GF-D8 (cell line): ENCODE measurements at places on chromosomes 3 and 15.

GRCh38 chr3:62051506-62051905 lies 321.8 kb downstream of the FEZF2 start:
- DNase-seq: no peak

- DNase-seq: no peak
Observed at GRCh38 chr3:125513490-125514115, 6.4 kb downstream of the SNX4 start.

- DNase-seq: peak; percentile 29
Observed at GRCh38 chr15:41490355-41490754, 3.3 kb upstream of the ITPKA start.

GRCh38 chr3:139263798-139264197 lies 80.0 kb upstream of the MRPS22 start:
- no peak for DNase-seq

GRCh38 chr3:177904621-177905020 lies 631.6 kb upstream of the KCNMB2 start:
- no peak for DNase-seq

DNA sequence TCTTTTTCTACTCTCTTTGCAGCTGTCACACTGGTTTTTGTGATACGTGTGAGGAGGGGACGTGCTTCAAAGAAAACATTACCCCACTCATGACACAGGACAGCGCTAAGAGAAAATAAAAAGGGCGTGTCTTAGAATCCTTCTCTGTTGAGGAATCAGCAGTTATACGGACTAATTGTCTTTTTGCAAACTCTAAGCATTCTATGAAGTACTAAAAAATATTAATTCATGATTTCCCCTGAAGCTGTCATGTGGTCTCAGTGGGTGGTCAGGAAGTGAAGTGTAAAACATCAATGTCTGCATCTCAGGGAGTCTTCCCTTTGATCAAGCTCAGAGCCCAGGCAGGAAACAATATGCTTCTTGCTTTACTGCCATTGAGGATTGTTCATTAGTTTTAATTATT lies 117.5 kb upstream of the CRBN start:
- no peak for DNase-seq

DNA sequence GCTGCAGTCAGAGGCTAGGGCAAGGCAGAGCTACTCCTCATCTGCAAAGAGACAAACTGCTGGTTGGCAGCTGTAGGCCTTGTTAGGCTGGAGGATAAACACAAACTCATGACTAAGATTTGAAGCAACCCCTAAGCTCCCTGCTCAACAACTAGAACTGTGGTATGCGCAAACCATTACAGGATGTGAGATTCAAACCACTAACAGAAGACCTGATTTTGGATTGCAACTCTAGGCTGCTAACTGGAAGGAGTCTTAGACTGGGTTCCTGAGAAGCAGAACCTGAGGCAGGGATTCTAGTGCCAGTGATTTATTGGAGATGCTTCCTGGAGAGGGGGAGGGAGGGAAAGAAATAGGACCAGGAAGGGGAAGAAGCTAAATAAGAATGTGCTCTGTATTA lies 22.5 kb downstream of the CCR4 start:
- DNase-seq: no peak

DNA sequence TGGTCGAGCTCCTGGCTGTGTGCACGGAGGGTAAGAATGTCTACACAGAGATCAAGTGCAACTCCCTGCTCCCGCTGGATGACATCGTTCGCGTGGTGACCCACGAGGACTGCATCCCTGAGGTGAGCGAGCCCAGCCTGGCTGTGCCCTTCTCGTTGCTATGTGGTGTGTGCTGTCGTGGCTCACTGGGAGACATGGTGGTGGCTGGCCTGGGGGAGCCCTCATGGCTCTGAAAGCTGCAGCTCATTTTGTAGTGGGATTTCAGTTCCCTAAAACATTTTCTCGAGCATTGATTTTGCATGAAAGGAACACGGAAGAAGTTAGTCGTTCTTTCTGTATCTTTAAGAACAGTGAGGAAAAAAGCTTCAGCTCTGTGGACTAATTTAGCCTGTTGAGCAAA lies 200.5 kb downstream of the ITPR1 start:
- no peak for DNase-seq

- DNase-seq: no peak
Observed at GRCh38 chr3:114863848-114864247, 283.2 kb downstream of the ZBTB20 start.

- no peak for DNase-seq
Observed at GRCh38 chr3:66383998-66384745, 116.7 kb downstream of the LRIG1 start.

DNA sequence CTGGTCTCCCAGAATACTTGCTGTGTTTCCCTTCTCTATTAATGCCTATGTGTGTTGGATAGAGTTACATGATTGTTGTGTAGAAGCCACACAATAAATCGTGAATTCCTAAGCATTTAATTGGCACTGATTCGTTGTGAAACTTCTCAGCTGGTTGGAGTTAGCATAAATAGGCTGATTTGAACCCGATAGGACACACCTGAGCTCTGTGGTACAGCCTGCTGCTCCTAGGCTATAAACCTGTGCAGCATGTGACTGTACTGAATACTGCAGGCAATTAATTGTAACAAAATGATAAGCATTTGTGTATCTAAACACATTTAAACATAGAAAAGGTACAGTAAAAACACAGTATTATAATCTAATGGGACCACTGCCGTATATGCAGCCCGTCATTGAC lies 4.9 kb downstream of the ACAD11 start:
- no peak for DNase-seq

DNA sequence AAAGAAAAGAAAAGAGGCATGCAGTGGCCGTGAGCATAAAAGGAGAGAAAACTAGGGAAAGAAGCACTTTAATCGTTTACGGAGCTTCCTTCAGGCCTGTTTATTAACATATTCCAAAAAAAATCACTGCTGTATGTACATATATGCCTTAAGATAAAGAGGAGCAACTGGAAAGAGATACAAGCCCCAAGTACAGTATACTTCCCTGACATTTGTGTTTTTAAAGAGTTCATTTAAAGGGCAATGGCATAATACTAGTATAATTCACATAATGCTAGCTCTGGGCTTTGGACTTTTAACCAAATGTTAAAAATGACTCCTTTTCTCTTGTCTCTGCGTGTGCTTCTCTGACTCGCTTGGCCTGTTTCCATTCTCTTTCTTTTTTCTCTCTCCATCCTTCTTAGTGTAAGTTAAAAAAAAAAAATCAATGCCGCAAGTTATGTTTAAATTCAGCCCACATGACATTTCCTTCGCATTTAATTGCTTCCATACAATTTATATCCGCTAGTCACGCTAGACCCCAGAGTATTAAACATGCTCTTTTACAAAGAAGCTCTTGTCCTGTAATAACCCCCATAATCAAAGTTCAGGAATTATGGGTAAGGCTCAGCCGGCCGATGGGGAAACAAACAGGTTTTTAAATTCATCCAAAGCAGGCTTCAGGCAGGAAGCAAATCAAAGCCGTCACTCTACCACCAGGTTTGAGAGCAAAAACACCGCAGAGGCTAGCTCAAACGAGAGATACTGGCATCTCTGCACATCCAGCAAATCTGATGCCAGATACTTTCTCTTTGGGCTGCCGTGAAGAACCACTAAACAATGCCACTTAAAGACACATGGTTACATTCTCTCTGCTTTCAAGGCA lies 19.4 kb downstream of the WWTR1 start:
- no peak for DNase-seq

DNA sequence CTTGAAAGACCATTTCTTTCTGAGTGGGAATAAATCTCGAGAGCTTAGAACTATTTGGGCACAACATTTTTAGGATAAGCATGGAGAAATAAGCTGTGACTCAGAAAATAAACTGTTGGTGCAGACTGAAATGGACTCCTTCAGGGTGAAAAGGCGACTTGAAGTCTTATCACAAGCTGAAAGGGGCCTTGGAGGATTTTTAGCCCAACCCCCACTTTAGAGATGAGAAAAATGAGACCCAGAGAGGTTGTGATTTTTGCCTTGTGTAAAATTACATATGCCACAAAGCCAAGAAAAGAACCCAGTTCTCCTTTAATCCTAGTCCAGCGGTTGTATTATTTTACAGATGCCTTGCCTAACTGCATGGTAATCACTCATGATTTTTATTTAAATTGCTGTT lies 1.5 kb downstream of the ATP1B3 start:
- DNase-seq: no peak

DNA sequence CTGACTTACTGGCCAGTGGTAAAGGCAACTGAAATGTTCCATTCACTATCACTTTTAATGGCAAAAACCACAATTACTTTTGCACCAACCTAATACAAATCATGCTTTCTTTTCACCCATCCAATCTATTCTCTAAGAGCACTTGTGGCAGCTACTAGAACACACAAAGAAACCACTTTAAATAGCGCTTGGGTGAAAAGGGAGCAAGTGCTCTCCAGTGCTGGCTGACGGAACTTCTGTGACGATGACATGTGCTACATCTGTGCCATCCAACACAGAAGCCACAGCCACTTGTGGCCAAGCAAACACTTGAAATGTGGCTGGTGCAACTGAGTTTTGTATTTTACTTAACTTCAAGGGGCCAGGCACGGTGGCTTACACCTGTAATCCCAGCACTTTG lies 18.9 kb downstream of the SH3BP5 start:
- DNase-seq: no peak

GRCh38 chr15:75185271-75186029 lies 16.2 kb upstream of the C15orf39 start:
- no peak for DNase-seq

GRCh38 chr3:192834428-192834827 lies 83.2 kb downstream of the MB21D2 start:
- DNase-seq: no peak

GRCh38 chr3:16385151-16385550 lies 120.1 kb downstream of the OXNAD1 start:
- no peak for DNase-seq

- DNase-seq: peak; percentile 35
Observed at GRCh38 chr15:73972984-73973682, 19.0 kb downstream of the STOML1 start.

GRCh38 chr3:63034101-63034500 lies 158.9 kb upstream of the CADPS start:
- no peak for DNase-seq

GRCh38 chr3:29412110-29412509 lies 131.2 kb downstream of the RBMS3 start:
- no peak for DNase-seq

DNA sequence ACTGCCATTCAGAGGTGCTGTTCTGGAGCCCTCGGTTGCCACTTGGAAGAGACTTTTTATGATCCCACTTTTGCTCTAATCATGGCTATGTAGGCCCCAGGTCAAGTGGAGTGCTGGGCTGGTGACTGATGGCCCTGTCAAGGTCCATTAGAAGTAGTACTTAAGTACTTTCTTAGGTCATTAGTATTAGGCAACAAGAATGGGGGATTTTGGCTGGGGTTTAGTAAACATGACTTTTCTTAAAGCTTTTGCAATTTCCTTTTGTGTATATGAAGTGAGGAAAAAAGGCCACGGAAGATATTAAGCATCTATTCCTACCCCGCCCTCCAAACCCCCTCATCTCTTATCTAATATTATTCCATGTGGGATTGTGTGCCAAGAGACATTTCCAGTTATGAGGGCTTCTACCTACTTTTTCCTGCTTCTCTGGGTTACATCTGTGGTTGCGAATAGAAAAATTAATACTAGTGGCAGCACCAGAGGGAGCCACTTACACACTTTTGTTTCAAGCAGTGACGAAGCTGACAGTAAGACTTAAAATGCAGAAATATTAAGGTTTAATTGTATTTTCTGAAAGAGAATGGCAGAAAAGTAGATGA lies 13.9 kb downstream of the NLGN1 start:
- DNase-seq: no peak

DNA sequence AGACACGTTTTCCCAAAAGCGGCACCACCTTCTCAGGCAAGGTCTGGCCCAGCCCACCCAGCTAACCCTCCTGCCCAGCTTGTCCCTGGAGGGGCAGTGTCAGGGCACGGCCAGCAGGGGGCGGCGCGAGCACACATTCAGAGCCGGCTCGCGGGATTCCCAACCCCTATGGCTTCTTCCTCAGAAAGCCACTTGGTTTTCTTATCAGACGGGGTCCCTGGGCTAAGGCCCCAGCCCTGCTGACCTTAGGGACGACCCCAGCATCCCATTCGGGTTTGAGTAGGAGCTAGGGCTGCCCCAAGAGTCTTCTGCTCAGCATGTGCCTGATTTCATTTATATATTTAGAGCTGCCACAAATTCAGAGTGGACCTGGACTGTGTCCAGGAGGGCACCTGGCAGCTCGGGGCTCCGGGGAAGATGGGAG lies 14.5 kb downstream of the RLBP1 start:
- DNase-seq: no peak

DNA sequence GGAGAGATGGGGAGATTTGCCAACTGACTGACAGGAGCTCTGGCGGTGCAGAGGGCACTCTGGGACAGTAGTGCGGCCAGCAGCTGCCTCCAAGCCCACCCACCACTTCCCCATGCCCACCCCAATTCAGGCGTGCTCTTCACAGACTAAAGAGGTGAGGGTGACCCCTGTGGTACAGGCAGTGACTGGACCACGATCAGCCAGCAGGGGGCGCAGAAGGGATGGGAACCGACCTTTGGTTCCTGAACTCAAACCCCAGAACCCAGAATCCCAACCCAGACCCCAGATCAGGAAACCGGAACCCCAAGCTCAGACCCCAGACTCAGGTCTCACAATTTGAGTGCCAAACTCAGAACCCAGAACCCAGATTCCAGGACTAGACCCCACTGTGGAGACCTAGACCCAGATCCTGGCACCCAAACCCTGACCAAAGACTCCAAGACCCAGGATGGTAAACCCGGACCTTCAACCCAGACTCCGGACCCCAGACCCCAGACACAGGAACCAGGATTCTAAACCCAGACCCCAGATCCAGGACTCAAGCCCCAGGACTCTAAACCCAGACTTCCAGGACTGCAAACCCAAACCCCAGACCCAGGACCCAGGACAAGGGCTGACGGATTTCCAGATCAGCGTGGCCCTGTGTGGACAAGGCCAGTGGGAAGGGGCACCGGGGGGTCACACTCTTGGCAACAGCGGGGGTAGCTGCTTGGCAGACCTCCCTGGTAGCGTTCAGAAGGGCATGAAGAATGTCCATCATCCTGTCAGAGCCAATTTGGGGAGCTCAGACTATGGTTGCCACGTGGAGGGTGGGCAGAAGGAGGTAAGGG lies 3.7 kb upstream of the MYL3 start:
- no peak for DNase-seq

- DNase-seq: no peak
Observed at GRCh38 chr3:13772885-13773745, 106.8 kb downstream of the WNT7A start.

DNA sequence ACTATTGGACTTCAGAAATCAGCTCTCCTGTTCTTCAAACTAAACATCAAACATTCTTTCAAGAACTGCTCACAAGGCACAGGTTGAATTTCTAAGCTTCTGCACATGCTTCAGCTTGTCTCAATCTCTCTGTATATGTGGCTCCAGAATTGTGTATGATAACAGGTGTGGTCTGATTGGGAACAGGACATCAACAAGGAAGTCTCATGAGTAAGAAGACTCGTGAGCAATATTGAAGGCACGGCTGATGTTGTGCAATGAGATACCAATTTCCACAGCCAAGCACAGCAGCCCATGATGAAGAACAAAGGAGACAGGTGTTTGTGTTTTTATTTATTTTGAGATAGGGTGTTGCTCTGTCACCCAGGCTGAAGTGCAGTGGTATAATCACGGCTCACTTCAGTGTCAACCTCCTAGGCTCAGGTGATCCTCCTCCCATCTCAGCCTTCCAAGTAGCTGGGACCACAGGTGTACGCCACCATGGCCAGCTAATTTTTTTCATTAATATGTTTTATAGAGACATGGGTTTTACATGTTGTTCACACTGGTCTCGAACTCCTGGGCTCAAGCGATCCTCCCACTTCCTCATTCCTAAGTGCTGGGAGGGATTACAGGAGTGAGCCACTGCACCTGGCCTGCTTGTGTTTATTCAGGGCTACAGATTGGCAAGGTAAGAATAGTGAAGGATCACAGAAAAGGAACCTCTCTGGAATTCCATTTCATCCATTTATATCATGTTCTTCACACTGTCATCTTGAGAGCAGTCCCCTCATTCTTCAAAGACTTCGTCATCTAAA lies 32.2 kb upstream of the ABHD17C start:
- no peak for DNase-seq
